H54 (cell line): ENCODE measurements at places on chromosomes 16 and 17.

DNA sequence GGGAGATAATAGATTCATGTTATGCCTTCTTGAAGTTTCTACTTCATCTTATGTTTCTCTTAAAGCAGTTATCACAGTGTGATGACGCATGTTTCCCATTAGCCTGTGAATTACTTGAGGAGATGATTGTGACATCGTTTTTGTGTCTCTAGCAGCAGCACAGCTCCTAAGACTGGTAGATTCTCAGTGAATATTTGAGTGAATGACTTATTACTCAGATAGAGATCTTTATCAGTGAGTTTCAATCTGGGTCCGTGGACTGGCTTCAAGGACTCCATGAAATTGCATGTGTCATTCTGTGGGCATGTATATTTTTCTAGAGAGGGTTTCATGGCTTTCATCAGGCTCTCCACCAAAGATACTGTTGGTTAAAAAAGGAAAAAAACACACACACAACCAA, 29.9 kb downstream of the YPEL2 start:
- DNase-seq = peak; percentile 36

DNA sequence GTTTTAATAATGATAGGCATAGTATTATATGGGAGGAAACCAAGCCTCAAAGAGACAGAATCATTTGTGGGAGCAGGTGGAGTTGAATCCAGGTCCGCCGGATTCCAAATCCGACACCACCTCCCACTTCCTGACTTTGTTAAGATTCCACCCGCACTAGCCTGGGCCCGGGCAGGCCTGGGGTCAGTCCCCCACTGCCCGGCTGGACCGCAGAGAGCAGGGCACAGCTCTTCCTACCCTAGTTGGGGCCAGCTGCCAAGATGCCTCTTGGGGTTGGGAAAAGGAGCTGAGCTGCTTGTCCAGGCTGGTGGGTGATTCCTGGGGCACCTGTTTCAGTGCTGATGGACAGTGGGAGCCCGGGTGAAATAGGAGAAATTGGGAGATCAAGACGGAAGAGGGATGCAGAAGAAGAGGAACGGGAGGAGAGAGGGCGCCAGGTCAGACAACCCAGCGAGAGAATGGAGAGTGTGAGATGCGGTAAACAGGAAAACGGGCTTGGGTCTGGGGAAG, 53.9 kb downstream of the OR1D5 start:
- DNase-seq = no peak

DNA sequence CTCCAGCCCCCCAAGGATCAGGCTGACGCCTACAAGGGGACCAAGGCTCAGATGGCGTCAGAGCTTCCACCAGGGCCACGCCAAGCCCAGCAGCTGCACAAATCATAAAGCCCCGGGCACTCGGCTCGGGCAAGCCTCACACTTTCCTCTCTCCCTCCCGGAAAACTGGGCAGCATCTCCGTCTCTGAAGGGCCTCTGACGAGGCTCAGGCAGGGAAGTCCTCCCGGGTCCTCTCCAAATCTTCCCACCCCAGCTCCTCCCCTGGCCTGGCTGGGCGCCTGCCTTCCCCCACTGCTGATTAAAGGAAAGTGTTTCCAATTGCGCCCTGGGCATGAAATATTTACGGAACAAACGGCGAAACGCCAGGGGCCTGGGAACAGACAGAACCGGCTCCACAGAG, 38.5 kb downstream of the PIEZO1 start:
- no peak for DNase-seq

GRCh38 chr16:14121142-14121541, 50.0 kb downstream of the MRTFB start:
- no peak for DNase-seq

- no peak for DNase-seq
Measured at GRCh38 chr17:61015966-61016365, 338.3 kb downstream of the BCAS3 start.

DNA sequence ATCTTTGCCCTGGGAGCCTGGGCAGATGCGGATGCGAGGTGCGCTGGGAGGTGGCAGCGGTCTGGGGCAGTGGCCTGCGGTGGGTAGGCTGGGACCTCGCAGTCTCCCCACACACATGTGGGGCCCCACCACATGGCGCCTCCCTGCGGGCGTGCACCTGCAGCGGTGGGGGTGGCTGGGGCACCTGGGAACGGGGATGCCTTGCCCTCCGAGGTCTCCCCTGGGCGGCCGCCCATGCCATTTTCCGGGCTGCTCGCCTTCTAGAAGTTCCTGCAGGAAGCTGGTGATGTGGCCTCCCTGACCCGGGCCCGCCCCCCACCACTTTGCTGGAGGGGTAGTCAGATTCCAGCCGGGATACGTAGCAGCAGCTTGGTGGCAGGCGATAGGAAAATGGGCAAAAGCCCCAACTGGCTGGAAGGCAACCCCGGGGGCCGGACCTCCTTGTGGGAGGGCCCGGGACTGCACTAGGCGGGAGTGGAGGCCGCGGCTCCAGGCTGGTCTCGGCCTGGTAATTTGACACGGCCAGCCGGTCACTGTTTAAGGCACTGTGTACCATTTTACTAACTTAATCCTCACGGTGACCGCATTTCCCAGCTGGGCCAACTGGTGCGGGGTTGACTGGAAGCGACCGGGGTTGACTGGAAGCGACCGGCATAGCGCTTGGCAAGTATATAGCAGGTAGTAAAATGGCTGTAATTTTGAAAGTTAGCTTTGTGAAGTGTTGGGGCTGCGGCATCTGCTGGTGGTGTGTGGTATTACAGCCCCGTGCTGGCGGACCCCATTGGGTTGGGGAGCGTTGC, 38.5 kb downstream of the IGF2BP1 start:
- DNase-seq = no peak

DNA sequence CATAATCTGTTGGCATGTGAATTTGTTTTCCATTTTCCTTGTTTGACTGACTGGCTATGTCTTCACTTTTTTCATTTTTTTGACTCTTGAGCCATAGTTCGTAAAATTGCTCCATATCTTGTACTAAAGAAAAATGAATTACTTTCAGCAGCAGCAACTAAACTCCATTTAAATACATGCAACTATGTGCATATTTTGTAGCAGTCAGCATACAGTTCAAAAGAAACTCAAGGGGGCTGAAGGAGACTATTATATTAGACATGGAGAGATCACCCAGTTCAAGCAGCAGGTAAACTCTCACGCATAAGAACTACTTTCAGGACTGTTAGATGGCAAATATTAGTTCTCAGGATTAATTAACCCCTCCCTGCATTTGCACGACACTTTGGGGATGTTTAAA, 13.6 kb upstream of the TXNDC11 start:
- DNase-seq = no peak

DNA sequence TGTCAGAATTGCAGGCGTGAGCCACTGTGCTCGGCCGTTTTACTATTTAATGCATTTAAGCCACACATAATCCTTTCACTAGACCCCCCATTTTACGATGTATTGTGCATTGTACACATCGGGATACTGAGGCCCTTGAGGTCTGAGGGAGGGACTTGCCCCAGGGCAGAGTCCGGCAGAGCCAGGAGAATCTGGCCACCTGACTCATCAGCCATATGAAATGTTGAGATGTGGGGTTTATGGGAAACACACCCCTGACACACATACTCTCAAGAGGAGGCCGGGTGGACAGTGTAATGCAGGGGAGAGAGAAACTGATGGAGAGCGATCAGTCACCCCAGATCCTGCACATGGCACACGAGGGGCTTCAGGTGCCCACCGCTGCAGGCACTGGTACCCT, 196.6 kb downstream of the ZNF423 start:
- no peak for DNase-seq

GRCh38 chr16:54953461-54953860, 22.8 kb downstream of the IRX5 start:
- DNase-seq = no peak

DNA sequence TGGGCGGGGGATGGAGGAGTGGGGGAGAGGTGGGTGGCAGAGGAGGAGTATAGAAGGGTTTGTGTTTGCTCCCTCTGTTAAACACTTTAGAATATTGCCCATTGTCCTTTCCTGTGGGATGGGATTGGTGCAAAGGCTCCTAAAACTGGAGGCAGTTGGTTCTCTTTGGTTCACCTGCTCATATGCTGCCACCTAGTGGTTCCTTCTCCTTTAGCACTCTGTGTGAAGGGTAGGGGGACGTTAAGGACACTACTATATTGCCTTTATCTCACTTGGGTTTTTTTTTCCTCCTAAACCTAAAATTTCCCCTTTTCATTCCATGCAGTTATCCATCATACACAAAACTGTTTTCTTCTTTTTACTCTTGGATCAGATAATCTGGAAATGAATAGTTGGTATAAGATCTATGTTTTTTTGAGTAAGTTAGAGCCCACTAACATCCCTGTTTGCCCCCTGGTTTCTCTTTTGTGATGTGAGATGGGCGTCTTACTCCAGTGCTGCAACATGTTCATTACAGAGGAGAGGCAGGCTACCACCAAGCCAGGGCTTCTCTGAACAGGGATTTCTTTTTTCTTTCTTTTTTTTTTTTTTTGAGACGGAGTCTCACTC, 23.8 kb downstream of the SNX11 start:
- DNase-seq = peak; percentile 77

DNA sequence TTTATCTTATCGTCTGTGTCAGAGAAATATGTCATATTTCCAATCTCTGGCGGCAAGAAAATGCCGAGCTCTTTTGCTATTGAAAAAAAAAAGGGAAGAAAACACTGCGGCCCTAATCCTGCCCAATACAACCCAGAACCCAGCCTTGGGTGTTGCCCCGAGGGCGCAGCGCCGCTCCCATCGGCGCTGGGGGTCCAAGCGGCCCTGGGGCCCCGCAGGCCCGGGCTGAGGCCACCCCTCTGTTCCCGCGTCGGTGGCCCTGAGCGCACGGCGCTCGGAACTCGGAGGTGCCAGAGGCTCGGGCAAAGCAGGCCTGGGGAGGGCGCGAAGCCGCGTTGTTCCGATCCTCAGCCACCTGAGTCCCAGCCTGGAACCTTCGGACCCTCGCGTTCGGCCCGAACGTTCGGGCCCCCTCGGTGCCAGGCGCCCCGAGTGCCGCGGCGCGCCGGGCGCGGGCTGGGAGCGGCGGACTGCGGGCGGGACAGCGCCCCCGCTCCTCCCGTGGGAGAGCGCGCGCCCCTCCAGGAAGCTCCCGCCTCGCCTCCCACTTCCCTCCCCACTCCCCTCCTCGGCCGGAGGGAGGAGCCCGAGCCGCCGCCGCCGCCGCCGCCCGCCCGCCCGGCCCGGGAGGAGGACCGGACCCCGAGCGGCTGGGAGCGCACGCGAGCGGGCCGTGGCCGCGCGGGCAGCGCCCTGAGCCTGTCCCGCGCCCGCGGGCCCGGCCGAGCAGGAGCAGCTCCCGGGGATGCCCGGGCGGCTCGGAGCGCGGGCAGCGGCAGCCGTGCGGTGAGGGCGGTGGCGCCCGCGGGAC, at the start of gene CPNE2:
CPNE2 (plus strand) TSS at position 609 of the 811 bp plus-strand sequence. CDS start 18,160 bp downstream, outside the sequence.
- DNase-seq = peak; percentile 49

DNA sequence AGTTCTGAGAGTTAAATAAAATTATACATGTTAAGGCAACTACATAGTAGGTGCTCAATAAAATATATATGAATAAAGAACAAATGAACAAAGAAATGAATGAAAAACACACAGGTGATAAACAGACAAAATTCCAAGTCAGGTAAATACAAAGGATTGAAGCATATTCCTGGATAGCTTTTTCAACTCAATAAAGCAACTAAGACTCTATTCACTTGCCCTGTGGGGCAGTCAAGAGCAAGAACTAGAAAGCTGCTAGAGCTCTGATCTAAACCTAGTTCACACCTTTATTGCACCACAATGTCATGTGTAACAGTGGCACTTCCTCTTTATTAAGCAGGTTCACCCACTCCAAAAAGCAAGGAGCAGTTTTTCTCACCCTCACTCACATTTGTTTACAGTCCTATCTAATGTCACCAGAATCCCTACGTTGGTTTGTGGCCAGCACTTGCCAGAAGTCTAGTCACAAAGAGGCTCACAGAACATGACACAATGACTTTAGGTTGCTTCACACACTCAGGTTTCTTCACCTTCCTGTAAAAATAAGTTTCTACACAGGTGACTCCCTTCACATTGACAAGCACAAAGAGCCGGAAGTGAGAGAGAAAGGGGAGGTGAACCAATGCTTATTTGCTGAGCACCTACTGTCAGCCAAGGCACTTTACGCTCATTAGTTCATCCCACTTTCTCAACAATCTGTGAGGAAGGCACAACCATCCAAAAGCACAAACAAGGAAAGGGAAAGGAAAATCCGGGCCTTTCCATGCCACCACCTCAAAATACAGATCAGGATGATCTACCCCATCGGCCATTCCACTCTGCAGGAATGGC, 70.8 kb downstream of the XPO6 start:
- no peak for DNase-seq

GRCh38 chr16:70777973-70778406, 23.0 kb downstream of the VAC14 start:
- DNase-seq = no peak

DNA sequence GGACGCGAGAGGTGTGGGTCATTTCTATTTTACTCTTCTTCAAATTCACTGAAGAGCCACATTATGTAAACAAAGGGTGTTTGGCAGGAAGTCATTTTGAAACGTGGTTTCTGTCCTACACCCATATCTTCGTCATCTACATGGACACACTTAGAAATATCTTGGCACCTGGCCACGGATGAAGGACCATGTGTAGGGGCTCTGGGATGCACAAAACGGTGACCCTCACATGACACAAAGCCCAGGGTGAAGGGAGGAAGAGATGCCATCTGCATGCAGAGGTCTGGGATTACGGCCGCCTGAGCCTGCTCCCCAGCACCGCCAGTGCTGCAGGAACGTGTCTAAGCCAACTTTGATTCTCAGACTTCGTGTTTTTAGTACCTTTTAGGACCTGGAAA, 130.2 kb upstream of the CHMP6 start:
- no peak for DNase-seq

- DNase-seq = no peak
Measured at GRCh38 chr16:20899477-20900298, 470 bp downstream of the DCUN1D3 start.

DNA sequence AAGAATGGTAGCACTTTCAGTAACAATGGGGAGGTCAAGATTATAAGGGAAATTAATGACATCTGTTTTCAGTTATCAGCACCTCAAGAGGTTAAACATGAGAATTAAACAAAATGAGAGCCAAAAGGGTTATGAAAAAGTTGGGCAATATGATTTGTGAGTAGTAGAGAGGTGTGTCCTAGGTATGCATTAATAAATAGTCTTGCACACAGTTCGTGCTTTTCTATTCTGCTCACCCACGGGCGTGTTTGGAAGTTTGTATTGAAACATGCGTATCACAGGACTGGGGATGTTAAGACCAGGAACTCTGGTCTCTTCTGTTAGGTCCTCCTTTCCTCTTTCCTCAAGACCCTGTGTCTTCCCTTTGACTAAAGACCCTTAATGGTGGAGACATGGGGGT, 6.0 kb downstream of the BPTF start:
- no peak for DNase-seq

GRCh38 chr17:80636361-80637018, 91.9 kb downstream of the RPTOR start:
- DNase-seq = no peak

- no peak for DNase-seq
Measured at GRCh38 chr16:11034481-11034931, 90.1 kb downstream of the CLEC16A start.
